ENCODE measurements at places on chromosomes 7 and 10.

- DNase-seq = no peak
These were observed 143.9 kb downstream of the GRID1 start for GRCh38 chr10:86222687-86223086.

DNA sequence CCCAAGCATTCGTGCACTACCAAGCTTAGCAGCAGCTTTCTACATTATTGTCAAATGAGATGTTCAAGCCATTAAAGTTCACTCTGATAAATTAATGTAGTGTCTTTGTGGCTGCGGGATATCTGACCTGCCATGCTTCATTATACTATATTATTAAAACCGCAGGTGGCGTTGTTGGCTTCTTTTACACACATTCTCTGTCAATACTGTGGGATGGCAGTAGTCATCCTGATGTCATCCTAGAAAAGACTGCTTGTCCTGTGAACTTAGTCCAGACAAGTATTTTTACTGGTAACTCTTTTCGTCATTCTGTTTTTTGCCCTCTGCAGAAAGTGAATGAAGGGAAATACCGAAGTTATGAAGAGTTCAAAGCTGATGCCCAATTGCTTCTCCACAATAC, 103.9 kb downstream of the ZMYND11 start:
- DNase-seq = no peak

DNA sequence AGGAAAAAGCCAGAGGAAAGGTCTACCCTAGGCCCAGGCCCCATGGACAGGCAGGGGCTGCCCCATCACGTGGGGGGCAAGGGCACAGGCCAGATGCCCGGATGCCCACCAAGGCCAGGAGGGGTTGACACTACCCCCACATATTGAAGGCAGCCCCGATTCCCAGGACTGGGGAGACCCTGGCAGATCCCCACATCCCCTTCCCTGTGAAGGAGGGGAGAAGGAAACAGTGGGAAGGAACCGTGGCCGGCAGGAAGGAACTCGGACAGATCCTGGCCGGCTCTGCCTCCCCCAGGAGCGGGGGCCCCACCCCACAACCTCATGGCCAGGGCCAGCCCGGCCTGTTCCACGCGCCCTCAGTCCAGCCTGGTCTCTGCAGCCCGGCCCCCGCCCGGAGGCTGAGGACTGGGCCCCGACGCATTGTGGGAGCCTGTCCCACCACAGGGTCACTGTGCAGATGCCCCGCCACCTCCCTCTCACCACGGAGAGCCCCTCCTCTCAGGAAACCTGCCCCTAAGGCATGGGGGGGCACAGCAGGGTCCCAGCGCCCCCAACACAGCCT, 41.3 kb downstream of the PAPOLB start:
- no peak for DNase-seq

DNA sequence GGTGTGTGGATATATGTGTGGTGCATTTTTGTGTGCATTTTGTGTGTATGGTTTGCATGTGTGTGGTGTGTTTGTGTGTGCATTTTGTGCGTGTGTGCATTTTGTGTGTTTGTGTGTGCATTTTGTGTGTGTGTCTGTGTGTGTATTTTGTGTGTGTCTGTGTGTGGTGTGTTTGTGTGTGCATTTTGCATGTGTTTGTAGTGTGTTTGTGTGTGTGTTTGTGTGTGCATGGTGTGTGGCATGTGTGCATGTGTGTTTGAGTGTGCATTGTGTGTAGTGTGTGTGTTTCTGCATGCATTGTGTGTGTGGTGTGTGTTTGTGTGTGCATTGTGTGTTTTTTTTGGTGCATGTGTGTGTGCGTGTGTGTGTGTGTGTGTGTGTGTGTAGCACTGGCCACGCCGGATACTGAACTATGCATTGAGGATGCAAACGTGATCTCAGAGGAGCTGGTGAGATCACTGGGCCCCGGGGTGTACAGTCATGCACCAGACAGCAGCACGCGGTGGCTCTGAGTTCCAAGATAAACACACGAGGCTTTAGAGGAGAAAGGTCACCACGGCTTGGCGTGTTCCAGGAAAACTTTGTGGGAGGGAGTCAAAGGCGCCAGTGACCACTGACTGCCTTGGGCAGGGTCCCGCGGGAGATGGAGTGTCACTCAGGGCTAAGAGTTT, 106.6 kb upstream of the SHH start:
- no peak for DNase-seq

DNA sequence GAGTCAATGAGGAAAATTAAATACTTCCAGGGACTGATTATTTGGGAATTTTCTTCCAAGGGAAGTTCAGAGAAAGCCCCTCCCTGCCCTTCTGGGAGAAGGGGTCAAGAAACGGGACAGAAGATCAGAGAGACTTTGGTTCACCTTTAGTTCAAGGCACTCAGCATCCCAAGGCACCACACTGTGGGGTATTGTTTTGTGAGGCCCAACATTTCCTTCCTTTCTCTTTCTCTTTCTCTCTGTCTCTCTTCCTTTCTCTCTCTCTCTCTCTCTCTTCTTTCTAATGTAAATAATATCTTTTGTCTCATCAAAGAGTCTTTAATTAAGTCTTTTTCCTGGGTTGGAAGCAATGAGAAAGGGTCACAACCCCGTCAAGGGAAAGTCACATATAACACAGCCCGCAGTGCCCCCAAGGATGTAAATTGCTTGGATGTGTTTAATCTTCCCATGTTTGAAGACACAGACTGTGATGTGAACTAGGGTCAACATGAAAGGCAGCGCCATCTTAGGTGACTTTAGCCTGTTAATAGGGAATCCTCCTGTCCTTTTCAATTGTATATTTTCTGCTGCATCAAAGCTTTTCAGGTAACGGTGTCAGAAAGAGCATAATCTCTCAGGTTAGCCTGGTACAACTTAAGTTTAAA, 983.3 kb upstream of the C7orf33 start:
- DNase-seq = no peak

- DNase-seq = peak; percentile 50
These were observed 289.6 kb downstream of the SFMBT2 start for GRCh38 chr10:7121154-7121797.

- DNase-seq = no peak
These were observed 154.5 kb upstream of the MAGI2 start for GRCh38 chr7:79608005-79608404.

DNA sequence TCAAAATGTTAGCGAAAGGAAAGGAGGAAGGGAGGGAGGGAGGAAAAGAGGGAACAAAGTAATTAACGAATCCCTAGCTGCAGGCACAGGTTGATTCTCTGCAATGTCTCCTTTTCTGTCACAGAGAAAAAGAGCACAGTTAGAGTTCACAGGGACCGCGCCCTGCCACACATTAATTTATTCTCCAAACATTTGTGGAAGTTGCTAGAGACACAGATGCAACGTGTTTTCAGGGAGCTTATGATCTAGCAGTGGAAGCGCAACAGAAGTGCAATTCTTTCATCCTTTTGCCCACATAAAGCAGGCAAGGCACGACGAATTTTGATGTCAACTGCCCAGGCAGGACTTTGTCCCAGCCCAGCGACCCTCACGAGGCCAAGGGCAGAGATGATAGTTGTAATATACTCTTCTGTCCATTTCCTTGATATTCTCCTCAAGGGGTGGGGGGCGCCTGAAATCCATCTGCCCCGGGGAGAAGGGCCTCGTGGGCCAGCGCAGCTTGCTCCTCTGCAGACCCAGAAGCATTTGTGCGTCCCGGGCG, 101.7 kb upstream of the ZNF438 start:
- no peak for DNase-seq

DNA sequence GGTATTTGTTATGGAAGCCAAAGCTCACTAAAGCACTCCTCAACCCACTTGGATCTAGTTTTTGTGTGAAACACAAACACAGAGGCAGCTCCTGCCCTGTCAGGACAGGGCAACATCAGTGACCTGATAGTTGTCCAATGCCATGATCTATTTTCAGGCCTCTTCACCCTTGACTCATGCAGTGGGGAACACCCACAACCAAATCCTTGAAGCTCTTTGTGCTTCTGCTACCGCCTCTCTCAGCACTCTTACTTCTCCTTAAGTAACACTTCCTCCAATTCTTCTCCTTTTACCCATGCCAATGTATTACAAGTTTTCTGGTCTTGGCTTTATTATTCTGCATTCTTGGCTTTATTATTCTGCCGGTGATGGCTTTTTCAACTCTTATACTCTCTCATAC, 425.3 kb downstream of the INHBA start:
- no peak for DNase-seq

DNA sequence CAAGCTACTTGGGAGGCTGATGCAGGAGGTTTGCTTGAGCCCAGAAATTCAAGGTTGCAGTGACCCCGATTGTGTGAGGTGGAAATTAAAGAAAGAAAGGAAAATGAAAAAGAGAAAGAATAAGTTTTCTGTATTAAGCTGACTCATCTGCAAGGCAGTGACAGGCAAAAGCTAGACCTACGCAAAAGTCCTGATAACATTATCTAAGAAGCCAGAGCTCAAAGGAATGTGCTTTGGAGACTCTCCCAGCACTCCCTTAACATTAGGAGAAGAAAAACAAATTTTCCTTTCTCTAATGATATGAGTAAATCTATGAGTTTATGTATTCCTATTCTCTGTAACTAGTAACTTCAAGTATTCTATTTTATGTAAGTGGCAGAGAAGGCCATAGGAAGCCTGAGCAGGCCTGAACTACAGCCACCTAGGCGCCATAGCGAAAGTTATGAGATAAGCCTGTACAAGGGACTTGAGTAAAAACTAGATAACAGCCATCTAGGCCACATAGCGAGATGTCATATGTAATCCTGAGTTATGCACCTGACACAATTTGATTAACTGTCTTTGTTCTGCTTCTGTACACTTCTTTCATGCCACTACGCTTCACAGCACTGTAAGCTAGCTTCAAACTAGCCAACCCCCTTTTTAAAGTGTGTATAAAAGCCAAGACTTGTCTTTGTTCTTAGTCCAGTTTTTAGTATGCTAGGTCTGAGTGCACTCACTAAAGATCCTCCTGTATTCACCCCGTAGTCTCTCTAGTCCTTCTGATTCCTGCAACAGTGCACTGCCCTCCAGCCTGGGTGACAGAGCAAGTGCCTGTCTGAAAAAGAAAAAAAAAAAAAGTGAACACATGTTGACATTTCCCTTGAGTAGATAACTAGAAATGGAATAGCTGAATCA, 9.4 kb upstream of the ZWINT start:
- no peak for DNase-seq

- DNase-seq = no peak
These were observed 2.7 kb upstream of the HOXA11 start for GRCh38 chr7:27187475-27188385.

GRCh38 chr10:30816820-30817171, 187.2 kb upstream of the LYZL2 start:
- DNase-seq = no peak

- DNase-seq = no peak
These were observed 11.5 kb upstream of the GPER1 start for GRCh38 chr7:1076184-1077072.

DNA sequence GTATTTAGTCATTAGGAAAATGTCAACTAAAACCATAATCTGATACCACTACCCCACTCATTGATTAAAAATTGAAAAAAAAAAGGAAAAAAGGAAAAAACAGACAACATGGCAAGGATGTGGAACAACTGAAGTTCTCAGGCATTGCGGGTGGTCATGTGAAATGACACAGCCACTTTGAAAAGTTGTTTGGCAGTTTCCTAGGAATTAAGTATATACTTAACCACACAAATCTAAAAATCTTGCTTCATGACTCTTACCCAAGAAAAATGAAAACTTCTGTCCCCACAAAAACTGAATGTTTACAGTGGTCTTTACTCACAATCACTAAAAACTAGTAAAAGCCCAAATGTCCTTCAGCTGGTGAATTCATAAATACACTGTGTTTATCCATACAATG, 254.5 kb downstream of the AHR start:
- no peak for DNase-seq

DNA sequence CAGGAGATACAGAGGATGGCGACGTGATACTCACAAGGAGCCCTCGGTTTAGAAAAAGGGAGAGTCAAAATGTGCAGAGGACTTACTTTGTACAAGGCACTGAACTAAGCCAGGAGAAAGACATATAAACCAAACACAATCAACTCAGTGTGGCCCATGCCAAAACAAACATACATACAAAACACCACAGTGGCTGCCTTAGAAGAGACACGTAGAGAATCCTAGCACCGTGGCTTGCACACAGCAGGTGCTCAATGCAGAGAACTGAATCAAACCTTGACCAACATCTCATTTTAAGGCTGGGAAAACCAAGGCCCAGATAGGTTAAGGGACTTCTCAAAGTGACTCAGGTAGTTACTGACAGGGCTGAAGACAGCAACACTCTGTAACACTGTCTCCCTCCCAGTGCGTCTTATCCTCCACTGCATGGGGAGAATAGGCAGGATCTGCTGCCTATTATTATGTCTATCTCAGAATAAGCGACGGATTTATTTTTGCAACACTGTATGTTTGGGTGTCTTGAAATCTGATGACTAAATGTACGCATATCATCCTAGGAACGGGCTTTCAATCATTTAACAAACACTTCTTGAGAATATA, 11.0 kb downstream of the SORBS1 start:
- no peak for DNase-seq

DNA sequence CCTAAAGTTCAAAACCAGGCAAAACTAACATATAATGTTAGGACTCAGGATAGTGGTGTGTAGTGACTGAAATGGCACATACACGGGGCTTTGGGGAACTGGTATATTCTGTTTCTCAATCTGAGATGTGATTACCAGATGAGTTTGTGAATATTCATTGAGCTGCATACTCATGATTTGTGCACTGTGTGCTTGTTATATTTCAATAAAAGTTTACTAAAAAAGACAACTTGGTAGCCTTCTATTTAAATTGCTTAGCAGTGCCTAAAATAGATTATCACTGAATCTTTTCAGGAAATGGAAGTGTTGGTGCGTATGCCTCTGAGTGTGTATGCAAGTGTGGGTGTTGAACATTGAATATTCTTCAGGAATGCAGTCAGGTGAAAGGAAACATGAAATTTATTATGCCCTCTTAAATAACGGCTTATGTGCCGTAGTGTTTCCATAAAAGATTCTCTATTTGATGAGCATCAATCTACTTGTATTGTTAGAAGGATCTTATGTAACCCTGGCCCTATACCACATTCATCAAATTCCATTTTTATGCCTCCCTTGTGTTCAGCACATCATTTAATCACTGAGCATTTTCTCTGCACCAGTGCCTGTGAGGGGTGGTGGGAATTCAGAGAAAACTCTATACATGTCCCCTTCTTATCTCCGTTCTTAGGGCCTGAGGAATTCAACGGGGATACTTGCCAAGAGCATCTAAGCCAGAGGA, 82.6 kb upstream of the AUTS2 start:
- DNase-seq = no peak

GRCh38 chr7:76071316-76072242, 23.7 kb downstream of the MDH2 start:
- no peak for DNase-seq

DNA sequence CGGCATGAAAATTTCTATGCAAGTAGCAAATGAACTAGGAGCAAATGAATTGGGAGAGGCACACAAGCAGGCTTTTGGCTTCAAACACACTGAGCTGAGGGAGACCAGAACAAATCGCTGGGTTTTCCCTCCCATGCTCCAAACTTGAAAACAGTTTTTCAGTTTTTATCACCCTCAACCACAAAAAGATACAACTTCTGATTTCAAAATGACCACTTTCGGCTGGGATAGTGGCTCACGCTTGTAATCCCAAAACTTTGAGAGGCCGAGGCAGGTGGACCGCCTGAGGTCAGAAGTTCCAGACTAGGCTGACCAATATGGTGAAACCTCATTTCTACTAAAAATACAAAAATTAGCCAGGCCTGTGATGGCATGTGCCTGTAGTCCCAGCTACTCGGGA, 9.0 kb upstream of the CHUK start:
- DNase-seq = no peak
